ENCODE measurements at places on chromosomes 11 and 22.

DNA sequence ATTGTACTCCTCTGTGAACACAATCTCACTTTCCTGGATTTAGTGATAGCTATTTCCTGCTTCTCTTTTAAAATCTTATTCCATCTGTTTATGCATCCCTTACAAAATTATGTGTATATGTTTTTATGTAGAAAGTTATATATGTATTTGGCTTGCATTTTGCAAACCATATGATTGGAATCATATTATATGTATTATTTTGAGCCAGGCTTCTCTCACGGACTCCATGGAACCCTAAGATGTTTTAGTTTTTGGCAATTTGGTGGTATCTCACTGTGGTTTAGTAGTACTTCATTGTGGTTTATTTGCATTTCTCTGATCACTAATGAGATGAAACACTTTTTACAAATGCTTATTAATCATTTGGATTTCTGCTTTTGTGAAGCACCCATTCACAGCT is 507.3 kb upstream of the KIRREL3 start:
- H3K27ac ChIP-seq = no peak overlapping the region
- no peaks in the 10 kb centered on the region for H3K27me3 ChIP-seq
- no peak for DNase-seq
- H3K4me3 ChIP-seq = no peak overlapping the region

- DNase-seq = no peak
- H3K27me3 ChIP-seq = peaks cover 10% of the 10 kb centered on the region
- H3K27ac ChIP-seq = no peak overlapping the region
- H3K4me3 ChIP-seq = no peak overlapping the region
These were observed 1024.3 kb downstream of the TBC1D22A start for GRCh38 chr22:47786650-47787290.

DNA sequence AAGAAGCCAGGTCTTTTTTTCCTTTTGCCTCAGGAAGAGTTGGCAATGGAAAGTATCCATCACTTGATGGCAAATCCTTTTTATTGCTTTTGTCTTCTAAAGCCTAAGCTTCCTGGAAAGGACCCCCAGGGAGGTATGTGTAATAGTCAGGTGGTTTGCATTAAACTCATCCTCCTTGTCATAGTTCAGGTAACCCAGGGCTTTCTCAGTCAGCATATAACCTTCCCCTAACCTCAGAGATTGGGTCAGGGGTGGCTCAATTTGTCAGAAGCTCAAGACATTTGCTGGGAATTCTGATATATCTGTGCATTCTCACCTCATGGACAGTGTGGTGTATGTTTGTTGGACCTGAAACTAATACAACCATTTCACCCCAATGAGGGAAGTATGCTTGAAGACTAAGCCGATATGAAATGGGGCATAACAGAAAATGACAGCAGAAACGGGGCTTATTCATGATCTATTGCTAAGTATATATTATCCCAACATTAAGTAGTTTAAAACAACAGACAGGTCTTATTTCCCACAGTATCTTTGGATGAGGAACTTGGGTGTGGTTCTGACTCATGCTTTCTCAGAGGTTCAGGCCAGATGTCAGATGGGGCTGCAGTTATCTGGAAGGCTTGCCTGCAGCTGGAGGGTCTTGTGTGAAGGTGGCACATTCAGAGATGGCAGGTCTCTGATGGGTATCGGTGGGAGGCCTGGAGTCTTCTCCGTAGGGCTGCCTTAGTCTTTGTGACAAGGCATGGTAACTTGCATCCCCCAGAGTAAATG is 135.8 kb upstream of the SPON1 start:
- DNase-seq = no peak
- H3K4me1 ChIP-seq = no peaks in the 10 kb centered on the region
- H3K4me3 ChIP-seq = no peak overlapping the region
- peaks cover 8% of the 10 kb centered on the region for H3K27me3 ChIP-seq
- no peak overlapping the region for H3K27ac ChIP-seq
- peaks cover 3% of the 10 kb centered on the region for H3K36me3 ChIP-seq

- no peak for DNase-seq
- H3K27me3 ChIP-seq = peaks cover 11% of the 10 kb centered on the region
- peaks cover 5% of the 10 kb centered on the region for H3K4me1 ChIP-seq
- H3K36me3 ChIP-seq = peaks cover 2% of the 10 kb centered on the region
- no peak overlapping the region for H3K4me3 ChIP-seq
- no peak overlapping the region for H3K27ac ChIP-seq
These were observed 684.7 kb downstream of the TBC1D22A start for GRCh38 chr22:47446821-47447810.

GRCh38 chr11:128492461-128492860 is 94.9 kb downstream of the ETS1 start:
- peaks cover 41% of the 10 kb centered on the region for H3K36me3 ChIP-seq
- H3K4me1 ChIP-seq = peaks cover 64% of the 10 kb centered on the region
- no peak overlapping the region for H3K4me3 ChIP-seq
- no peak for DNase-seq
- no peaks in the 10 kb centered on the region for H3K27me3 ChIP-seq

All from memory B cell (primary cell).